ENCODE measurements at places on chromosomes 2 and 18. TPM values are rescaled to one million over a fixed set of nuclear protein-coding genes. Genes with fewer than 3 reads are reported as not detected.

The TNS1 gene
- total RNA-seq, result 425 TPM

The DCDC2C gene
- not detected for total RNA-seq

The SERPINB13 gene
- total RNA-seq, result not detected

The DNAJC5G gene
- not detected for total RNA-seq

The OTOS gene
- not detected for total RNA-seq
